ENCODE measurements at places on chromosomes 4 and X.

DNA sequence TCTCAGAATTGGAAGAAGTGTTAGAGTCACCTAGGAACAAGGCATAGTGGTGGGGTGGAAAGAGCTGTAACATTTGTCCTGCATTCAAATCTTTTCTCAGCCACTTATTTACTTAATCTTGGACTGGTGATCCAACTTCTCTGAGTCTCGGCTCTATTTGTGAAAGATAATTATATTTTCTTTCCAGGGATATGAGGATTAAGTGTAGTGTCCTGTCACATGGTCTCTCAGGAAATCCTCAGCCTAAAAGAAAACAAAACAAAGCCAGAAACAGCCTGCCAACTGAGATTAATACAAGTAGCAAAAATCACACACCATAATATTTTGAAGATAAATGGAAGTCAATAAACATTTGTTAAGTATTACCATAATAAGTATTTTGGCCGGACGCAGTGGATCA is 33.3 kb upstream of the ETNPPL start:
- DNase-seq = no peak

DNA sequence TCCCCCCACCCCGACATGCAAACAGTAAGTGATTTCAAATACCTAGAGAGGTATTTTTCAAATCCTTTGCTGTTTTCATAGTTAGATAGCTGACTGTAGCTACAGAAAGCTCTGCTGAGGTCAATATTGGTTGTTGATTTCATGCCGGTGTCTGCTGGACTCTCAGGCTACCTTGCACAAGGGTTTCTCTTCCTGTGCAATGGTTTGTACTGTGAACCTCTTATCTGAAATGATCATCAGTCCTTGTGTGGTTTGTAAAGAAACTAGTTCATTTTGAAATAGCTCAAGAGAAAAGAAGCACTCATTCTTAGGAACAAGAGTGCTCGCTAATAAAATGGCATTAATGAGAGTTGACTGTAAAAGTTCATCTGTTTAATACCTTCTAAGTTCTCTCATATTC is 2.1 kb downstream of the MTM1 start:
- no peak for DNase-seq

GRCh38 chrX:20015945-20016615 is 25.2 kb upstream of the BCLAF3 start:
- no peak for DNase-seq

DNA sequence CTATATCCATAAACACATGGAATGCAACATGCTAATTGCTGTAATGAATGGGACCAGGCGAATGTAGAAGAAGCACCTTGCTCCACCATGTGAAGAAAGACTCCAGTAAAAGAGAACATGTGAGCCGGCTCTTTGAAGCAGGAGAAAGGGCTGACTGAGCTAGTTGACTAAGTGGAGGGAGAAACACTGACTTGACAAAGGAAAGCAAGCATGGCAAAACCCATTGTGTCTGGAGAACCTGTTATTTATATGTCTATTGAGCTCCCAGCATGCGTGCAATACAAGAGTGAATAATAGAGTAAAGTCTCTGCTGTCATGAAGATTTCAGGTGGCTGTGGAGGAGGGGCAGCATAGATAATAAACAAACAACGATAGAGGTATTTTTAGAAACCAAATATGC is 559.9 kb downstream of the RAB28 start:
- DNase-seq = no peak

- DNase-seq = no peak
Observed at GRCh38 chr4:184267206-184267608, 49.5 kb upstream of the ENPP6 start.
